ENCODE measurements at places on chromosomes 4 and X.

DNA sequence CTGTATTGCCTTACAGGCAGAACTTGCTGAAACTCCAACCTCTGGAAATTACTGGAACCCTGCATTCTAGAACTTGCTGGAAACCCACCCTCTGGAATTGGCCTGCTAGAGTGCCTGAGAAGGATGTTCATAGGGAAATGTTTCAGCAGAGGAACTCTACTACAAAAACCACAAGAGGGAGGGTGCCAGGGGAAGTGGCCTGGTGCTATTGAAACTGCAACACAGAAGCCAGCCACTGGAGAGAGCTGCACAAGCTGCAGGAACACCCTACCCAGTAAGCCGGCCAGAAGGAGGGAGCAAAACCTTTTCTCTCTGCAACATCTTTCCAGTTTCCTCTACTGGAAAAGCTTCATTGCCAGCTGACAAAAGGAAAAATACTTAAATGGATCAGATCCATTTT lies 2.5 kb upstream of the BRWD3 start:
- peak; percentile 45 for DNase-seq

DNA sequence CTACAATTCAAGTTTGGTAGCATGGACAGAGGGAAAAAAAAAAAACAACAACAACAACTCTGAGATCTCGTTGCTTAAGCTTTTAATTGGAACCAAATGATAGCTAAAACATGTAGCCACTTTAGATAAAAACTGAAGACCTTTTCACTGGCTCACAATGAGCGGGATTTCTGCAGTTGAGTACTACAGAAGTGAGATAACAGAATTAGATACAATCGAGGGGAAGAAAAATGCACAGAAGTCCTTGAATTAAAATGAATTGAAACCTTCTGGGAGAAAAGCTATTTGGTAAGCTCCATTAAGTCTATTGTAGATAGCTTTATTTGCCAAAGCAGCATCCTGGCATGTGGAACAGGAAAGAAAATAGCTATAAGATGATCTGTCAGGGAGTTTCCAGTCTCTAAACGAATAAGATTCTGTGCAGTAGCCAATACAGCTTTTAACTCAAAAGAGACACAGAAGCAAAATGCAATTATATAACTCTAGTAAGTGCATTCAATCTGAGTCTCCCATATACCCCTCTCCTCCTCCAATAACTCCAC lies 248.5 kb downstream of the ENOX2 start:
- peak; percentile 37 for DNase-seq

- DNase-seq = no peak
Measured at GRCh38 chr4:2141762-2142451, 82.8 kb downstream of the NAT8L start.

- DNase-seq = peak; percentile 23
Measured at GRCh38 chrX:19805046-19805690, 82.2 kb downstream of the SH3KBP1 start.

Measured in iris pigment epithelial cell (primary cell).